ENCODE measurements at places on chromosomes 1 and 21. TPM values are rescaled to one million over a fixed set of nuclear protein-coding genes. Genes with fewer than 3 reads are reported as not detected.

The BRDT gene
- not detected for total RNA-seq

The FALEC gene
- total RNA-seq, result 0.25 TPM

The MRAP gene
- not detected for total RNA-seq

The MMP23B gene
- 4.7 TPM for total RNA-seq

The RNU11 gene
- total RNA-seq, result not detected

The ZBTB8B gene
- not detected for total RNA-seq

The KCNH1 gene
- 0.22 TPM for total RNA-seq

The CR1 gene
- not detected for total RNA-seq

The NPHS2 gene
- total RNA-seq, result not detected

The IGSF5 gene
- 0.25 TPM for total RNA-seq

The CLCNKB gene
- 0.12 TPM for total RNA-seq

The IL19 gene
- not detected for total RNA-seq

The MAB21L3 gene
- total RNA-seq, result 0.11 TPM

Measured in uterine smooth muscle cell (primary cell).